ENCODE measurements at places on chromosomes 6 and 20. TPM values are rescaled to one million over a fixed set of nuclear protein-coding genes. Genes with fewer than 3 reads are reported as not detected.

KPNA5 gene
- 6.5 TPM for total RNA-seq

CTAGE9 gene
- total RNA-seq, result not detected

HSP90AB1 gene
- total RNA-seq, result 1,075 TPM

SLC17A1 gene
- total RNA-seq, result not detected

TMX4 gene
- total RNA-seq, result 95.9 TPM

KIFC1 gene
- 32.0 TPM for total RNA-seq

NRN1 gene
- total RNA-seq, result not detected

C2 gene
- 3.7 TPM for total RNA-seq

TCEA2 gene
- total RNA-seq, result 14.2 TPM

IL17A gene
- not detected for total RNA-seq

RFX6 gene
- not detected for total RNA-seq

FOXF2 gene
- total RNA-seq, result 4.0 TPM

GRIK2 gene
- 24.4 TPM for total RNA-seq

BEND3 gene
- total RNA-seq, result 5.3 TPM

OR2J3 gene
- total RNA-seq, result not detected

Data from melanocyte of skin (primary cell).